ENCODE measurements at places on chromosomes 6 and 20. TPM values are rescaled to one million over a fixed set of nuclear protein-coding genes. Genes with fewer than 3 reads are reported as not detected.

DNA sequence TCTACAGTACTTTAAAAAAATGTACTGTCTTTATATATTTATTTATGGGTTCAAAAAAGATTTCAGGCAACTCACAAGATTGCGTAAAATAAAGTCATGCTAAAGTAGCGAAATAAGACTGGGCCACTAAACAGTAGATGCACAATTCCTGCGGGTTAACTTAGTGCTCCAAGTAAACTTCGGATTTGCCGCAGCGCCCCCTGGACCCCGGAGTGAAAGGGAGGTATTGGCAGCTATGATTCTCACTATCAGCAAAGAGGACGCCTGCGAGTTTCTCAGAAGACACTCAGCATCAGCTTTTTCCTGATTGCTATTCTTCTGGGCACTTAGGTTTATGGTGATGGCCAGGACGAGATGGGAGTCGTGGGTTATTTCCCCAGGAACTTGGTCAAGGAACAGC lies 1.4 kb downstream of the OTOR start:
- no peak overlapping the region for H3K4me3 ChIP-seq
- DNase-seq = no peak
- no peaks in the 10 kb centered on the region for H3K4me1 ChIP-seq
- no peaks in the 10 kb centered on the region for H3K27me3 ChIP-seq

DNA sequence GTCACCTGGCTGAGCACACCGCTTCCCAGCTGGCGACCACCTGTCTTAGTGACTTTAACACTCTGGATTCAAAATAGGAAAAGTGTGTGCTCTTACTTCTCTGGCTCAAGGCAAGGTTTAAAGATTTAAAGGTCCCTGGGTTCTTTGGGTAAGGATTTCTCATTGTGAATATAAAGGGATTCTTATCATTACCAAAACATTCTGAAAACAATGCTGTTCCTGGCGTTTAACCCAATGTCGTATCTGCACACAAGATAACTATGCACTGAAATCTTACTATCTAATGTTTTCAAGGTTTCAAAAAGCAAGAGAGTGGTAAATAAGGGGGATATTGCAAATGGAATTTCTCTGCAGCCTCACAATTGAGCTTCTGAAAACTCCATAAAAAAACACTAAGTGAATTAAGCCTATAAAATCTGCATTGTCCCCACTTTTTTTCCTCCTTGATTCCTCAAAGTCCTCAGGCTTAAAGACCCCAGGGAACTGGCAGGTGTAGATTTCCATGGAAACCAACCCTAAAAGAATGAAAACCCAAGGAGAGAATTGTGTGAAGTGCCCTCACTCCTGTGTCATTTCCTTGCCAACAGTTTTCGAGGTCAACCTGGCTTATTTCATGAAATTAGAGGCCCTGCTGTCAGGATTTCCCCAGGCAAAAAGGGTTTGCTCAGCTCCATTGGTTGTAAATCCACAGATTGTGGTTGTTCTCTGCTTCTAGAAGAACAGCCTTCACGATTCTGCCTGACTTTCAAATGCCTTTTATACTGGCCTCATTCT lies 44.0 kb downstream of the BMP2 start:
- DNase-seq = no peak
- no peak overlapping the region for H3K4me3 ChIP-seq
- H3K27ac ChIP-seq = no peak overlapping the region
- H3K27me3 ChIP-seq = no peaks in the 10 kb centered on the region

DNA sequence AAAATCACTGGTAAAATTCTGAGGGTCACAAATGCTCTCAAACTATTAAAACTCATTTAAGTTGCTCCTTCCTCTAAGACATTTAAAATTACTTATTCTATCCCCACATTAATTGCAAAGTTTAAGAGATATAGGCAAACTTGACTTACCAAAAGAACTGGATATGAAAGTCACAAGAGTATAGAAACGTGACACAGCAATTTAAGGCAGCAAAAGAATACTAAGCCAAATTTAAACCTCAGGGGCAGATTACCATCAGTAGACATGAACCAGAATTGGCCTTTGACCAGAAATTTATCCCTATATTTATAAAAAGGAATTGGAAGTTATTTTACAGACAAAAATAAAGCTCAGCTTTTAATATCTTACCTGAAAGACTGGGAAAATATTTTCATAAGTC lies 56.0 kb downstream of the MAP3K7 start:
- peaks cover 27% of the 10 kb centered on the region for H3K36me3 ChIP-seq
- no peak overlapping the region for H3K4me3 ChIP-seq
- DNase-seq = no peak
- H3K27ac ChIP-seq = no peak overlapping the region

GRCh38 chr6:158826819-158827501 lies 7.8 kb upstream of the EZR start:
- no peaks in the 10 kb centered on the region for H3K36me3 ChIP-seq
- no peak for DNase-seq
- no peaks in the 10 kb centered on the region for H3K4me1 ChIP-seq
- H3K4me3 ChIP-seq = no peak overlapping the region
- H3K27ac ChIP-seq = peak overlapping the region; percentile 36
- no peaks in the 10 kb centered on the region for H3K27me3 ChIP-seq

DNA sequence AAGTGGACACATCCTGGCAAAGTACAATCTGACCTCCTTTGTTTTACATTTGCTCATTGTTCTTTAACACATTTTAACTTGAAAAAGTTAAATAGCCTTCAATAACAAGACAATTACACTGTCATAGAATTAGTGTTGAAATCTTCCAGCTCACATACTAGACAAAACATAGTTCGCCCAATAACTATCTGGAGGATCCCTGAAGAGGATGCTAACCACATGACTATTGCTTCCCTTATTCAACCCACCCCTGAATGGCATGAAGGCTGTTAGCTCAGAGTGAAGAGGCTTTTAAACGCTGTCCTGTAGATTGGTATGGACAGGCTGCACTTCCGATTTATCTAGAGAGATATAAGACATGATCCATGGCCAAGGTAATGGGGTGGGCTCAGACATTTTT lies 15.0 kb upstream of the DSE start:
- H3K4me1 ChIP-seq = peaks cover 10% of the 10 kb centered on the region
- DNase-seq = no peak
- H3K4me3 ChIP-seq = no peak overlapping the region
- H3K27ac ChIP-seq = no peak overlapping the region
- no peaks in the 10 kb centered on the region for H3K36me3 ChIP-seq
- H3K27me3 ChIP-seq = no peaks in the 10 kb centered on the region

DNA sequence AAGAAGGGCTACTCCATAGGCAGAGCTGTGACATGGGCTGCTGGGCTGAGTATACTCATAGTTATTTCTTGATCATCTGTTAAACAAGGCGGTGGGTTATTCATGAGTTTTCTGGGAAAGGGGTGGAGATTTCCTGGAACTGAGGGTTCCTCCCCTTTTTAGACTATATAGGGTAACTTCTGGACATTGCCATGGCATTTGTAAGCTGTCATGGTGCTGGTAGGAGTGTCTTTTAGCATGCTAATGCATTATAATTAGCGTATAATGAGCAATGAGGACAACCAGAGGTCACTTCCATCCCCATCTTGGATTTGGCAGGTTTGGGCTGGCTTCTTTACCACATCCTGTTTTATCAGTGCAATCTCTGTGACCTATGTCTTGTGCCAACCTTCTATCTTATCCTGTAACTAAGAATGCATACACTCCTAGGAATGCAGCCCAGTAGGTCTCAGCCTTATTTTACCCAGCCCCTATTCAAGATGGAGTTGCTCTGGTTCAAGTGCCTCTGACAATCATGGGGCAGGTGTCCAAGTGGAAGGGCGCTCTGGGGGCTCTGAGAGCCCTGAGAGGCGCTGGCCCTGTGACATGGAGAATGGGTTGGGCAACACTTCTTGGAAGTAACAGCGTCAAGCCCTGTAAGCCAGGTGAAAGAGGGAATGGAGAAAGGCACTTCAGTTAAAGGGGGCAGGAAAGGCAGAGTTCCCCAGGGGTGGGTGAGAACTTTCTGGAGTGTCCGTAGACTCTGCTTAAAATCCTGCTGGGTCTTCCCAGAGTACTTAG lies 354.2 kb upstream of the SULF2 start:
- no peak overlapping the region for H3K27ac ChIP-seq
- H3K4me3 ChIP-seq = no peak overlapping the region
- peaks cover 4% of the 10 kb centered on the region for H3K4me1 ChIP-seq

DNA sequence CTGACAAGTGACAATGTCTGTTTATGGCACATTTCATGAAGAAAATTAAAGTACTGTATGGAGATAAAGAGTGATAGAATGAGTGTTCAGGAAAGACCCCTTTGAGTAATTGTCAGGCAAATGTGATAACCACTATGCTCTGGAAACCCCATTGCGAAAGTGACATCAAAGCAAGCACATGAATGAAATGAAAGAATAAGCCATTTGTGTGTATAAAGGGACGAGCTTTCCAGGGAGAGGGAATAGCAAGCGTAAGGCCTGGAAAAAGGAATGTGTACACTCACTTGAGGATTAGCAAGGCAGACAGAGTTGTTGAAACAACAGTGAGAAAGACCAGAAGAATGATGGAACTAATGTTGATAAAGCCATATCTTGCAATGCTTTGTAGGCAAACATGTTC lies 490.0 kb downstream of the GRIK2 start:
- no peak for DNase-seq
- no peaks in the 10 kb centered on the region for H3K36me3 ChIP-seq
- no peaks in the 10 kb centered on the region for H3K27me3 ChIP-seq
- no peak overlapping the region for H3K27ac ChIP-seq

- no peaks in the 10 kb centered on the region for H3K27me3 ChIP-seq
- H3K36me3 ChIP-seq = peaks cover 11% of the 10 kb centered on the region
- H3K27ac ChIP-seq = no peak overlapping the region
- no peak for DNase-seq
- no peak overlapping the region for H3K4me3 ChIP-seq
Measured at GRCh38 chr6:105319331-105319730, 83.6 kb downstream of the PREP start.

DNA sequence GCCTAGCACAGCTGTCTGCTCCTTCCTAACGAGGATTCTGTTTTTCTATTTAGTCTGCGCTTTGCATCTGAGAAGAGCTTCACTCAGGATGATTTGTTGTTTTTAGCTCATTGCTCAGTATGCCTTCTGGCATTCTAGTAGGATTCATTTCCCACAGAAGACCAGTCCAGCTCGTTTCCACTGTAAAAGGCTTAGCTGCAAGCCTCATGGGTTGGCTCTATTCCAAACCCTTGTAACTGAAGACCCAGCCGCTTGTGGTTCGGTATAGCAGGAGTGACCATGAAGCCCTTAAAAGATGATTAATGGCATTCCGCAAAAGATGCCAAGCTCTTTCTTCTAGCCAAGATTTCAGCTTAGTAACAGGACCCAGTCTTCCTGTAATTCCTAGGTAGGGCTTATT lies 7.2 kb downstream of the ADGRF1 start:
- no peak for DNase-seq
- H3K4me3 ChIP-seq = no peak overlapping the region
- H3K36me3 ChIP-seq = no peaks in the 10 kb centered on the region
- H3K27ac ChIP-seq = peak overlapping the region; percentile 28
- peaks cover 14% of the 10 kb centered on the region for H3K4me1 ChIP-seq
- no peaks in the 10 kb centered on the region for H3K27me3 ChIP-seq

DNA sequence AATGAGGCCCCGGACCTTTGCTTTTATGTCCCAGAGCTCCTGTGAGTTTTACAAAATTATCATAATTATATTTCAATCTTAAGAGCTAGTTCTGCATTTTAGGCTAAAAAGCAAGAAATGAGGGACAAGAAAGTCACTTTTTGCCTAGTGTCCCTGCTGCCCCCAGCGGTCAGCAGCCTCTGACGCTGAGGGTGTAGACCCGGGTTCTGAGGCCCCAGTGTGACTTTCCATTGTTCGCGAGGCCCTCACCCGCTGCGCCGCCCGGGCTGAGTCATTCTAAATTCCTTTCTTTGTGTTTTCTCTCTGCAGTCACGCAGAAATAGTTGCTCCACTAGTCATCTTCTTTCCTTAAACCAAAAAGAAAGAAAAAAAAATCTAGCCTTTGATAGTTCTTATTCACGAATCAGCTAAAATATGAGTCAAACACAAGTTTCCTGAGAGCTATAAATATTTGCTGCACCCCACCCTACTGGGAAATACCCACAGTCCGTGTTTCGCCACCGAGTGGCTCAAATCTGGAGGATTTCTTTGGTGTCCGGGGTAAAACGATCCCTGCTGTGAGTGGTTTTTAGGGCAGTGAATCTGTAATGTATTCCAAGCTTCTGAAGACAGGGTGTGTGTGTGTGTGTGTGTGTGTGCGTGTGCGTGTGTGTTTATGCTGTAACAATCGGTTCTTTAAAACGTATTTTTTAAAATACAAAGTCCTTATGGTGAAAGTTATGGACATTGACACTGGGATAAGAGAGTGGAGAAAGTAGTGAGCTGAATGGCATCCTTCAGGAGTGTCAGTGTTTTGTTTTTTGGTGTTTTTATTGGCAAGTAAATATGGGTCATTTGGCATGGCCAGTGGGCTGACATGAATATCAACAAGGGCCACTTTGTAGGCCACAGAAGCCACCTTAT lies 59.7 kb upstream of the EEF1A1 start:
- H3K4me3 ChIP-seq = peak overlapping the region; percentile 29
- H3K4me1 ChIP-seq = peaks cover 33% of the 10 kb centered on the region
- no peaks in the 10 kb centered on the region for H3K27me3 ChIP-seq
- no peaks in the 10 kb centered on the region for H3K36me3 ChIP-seq
- DNase-seq = peak; percentile 86
- H3K27ac ChIP-seq = peak overlapping the region; percentile 95

- H3K4me1 ChIP-seq = peaks cover 16% of the 10 kb centered on the region
- H3K27me3 ChIP-seq = no peaks in the 10 kb centered on the region
- H3K27ac ChIP-seq = peak overlapping the region; percentile 73
- no peaks in the 10 kb centered on the region for H3K36me3 ChIP-seq
- no peak overlapping the region for H3K4me3 ChIP-seq
- DNase-seq = no peak
Measured at GRCh38 chr6:52491203-52492069, 71.3 kb downstream of the EFHC1 start.

GRCh38 chr6:106097411-106098231 lies 11.5 kb downstream of the PRDM1 start:
- no peaks in the 10 kb centered on the region for H3K27me3 ChIP-seq
- DNase-seq = no peak
- H3K4me1 ChIP-seq = peaks cover 9% of the 10 kb centered on the region
- H3K4me3 ChIP-seq = peak overlapping the region; percentile 44

GRCh38 chr6:2948228-2949025 lies 22.9 kb downstream of the SERPINB6 start:
- H3K27ac ChIP-seq = no peak overlapping the region
- H3K36me3 ChIP-seq = peaks cover 45% of the 10 kb centered on the region
- H3K4me1 ChIP-seq = peaks cover 13% of the 10 kb centered on the region
- no peak for DNase-seq

DNA sequence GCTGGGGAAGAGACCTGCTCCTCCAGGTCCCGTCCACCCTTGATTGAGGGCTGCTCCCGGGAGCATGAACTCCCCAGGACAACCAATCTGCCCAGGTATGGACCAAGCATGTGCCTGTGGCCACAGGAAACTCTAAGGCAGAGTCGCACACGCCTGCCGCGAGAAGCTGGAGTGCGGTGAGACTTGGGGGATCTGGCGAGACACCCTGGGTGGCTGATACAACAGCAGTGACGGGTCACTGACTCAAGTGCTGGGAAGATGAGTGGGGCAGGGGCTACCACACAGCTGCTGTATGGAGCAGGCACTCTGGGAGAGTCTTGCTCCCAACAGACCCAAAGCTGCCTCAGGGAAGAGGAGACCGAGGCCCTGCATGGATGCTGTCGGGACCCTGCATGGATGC lies 40.1 kb downstream of the BFSP1 start:
- H3K36me3 ChIP-seq = no peaks in the 10 kb centered on the region
- H3K27me3 ChIP-seq = no peaks in the 10 kb centered on the region
- H3K27ac ChIP-seq = no peak overlapping the region

MUC22 gene
- not detected for total RNA-seq

IRF4 gene
- 1.6 TPM for total RNA-seq

CGAS gene
- total RNA-seq = 8.1 TPM

ZNF318 gene
- 10.3 TPM for total RNA-seq

NRSN1 gene
- not detected for total RNA-seq

RCAN2 gene
- 5.2 TPM for total RNA-seq

LGSN gene
- 0.91 TPM for total RNA-seq
